ENCODE measurements at places on chromosomes 12 and 14.

DNA sequence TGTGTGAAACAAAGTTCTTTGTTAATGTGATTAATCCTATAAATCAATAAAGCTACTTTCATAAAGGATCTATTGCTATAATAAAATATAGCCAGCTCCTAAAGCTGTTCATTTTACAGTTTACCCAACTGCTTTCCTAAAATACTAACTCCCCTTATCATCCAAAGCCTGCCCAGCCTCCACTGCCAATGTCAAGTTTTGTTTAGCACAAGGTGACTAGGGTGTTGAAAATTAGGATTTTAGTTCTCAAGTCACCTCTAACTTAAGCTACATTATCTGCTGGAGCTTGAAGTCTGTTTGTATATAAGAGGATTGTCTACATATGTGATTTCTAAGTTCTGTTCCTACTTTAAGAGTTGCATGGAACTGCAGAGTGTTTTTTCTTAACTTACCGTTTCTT is 86.3 kb downstream of the CCER1 start:
- DNase-seq, result no peak

- no peak for DNase-seq
Observed at GRCh38 chr14:85728476-85729065, 198.6 kb downstream of the FLRT2 start.

DNA sequence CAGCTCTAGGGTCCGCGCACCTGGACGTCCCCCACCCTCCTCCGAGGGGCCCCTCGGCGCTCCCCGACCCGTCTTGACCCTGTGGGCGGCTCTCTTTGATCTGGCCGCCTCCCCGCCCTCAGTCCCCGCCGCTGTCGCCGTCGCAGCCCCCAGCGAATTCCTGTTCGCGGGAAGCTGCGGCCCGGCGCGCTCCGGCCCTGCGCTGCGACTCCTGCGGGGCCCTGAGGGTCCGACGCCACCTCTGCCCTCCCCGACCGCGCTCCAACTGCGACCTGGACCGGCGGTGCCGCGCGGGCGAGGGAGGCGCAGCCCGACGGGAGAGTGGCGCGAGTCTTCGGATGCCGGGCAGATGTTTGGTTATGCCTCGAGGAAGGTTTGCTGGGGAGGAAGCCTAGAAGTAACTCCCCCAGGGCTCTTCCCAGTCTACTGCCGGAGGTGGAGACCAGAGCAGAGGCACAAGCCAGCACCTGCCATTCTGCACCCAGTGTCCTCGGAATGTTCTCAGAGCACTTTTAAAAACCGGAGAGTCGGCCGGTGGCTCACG is 440 bp upstream of the ISM2 start:
- no peak for DNase-seq

GRCh38 chr12:5220835-5221234 is 177.2 kb downstream of the KCNA5 start:
- DNase-seq, result no peak

- peak; percentile 6 for DNase-seq
Observed at GRCh38 chr12:102197789-102198188, at the start of gene PMCH. TSS of gene PMCH (minus strand) at chr12:102197833. CDS start at chr12:102197770, 63 bp downstream.

- no peak for DNase-seq
Observed at GRCh38 chr12:13198876-13199275, 2.4 kb downstream of the EMP1 start.

DNA sequence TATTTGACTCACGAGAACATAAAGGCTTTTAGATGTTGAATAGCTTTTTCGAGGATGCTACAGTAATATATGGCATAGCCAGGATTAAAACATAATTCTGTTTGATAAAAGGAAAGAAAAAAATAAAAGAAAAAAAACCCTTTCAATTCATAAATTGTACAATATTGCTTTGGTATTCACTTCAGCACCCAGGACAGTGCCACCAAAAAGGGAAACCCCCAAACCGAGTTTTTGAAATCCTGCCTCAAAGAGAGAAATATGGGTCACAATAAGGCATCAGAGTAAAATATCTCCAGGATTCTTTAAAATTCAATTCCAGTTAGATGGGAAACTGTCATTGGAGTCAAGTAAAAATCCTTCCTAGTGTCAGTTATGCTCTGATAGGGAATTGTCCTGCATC is 551.2 kb upstream of the SEL1L start:
- no peak for DNase-seq

DNA sequence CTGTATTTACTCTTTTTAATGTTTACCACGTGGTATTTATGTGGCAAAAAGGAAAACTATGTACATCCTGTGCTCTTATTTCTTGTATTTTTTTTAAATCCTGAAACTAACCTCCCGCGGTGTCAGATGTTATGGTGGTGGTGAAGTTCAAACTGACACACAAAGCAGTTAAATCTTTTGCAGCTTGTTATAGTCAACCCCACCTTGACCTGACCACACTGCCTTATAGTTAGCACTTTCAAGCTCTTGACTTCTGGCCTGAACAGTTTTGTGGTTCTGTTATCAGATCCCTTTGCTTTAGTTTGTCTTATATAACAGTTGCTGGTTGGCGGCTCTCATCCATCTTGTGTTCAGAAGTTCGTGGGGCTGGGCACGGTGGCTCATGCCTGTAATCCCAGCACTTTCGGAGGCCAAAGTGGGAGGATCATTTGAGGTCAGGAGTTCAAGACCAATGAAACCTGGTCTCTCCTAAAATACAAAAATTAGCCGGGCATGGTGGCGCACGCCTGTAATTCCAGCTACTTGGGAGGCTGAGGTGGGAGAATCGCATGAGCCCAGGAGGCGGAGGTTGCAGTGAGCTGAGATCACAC is 2.1 kb downstream of the UNG start:
- no peak for DNase-seq

DNA sequence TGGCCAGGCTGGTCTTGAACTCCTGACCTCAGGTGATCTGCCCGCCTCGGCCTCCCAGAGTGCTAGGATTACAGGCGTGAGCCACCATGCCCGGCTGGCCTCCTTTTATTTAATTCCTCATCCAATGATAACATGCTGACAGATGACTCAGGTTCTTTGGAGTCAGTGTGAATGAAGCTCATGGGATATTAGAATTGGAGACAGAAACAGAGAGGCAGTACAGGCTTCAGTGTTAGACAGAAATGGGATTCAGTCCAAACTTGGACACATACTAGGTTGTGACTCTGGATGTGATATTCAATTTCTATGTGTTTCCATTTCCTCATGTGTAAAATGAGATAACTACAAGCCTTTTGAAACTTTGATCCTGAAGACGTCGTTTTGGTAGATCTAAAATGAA is 47.3 kb downstream of the PDE3A start:
- DNase-seq, result no peak

DNA sequence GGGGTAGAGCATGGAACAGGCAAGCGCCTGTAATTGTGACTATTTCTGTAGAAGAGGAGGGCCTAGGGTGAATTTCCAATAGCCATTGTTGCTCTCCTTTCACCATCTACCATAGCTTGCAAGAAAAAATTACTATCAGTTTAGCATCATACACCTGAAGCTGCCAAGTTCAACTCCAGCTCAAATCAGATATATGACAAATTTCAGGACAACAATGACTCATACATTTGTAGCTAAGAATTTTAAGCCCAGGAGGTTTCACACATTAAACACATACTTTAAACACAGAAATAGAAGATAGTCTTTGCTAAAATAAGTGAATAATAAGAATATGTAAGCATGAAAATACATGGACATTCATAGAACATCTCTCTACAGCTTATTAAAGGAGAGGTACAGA is 17.6 kb upstream of the G2E3 start:
- DNase-seq, result no peak

DNA sequence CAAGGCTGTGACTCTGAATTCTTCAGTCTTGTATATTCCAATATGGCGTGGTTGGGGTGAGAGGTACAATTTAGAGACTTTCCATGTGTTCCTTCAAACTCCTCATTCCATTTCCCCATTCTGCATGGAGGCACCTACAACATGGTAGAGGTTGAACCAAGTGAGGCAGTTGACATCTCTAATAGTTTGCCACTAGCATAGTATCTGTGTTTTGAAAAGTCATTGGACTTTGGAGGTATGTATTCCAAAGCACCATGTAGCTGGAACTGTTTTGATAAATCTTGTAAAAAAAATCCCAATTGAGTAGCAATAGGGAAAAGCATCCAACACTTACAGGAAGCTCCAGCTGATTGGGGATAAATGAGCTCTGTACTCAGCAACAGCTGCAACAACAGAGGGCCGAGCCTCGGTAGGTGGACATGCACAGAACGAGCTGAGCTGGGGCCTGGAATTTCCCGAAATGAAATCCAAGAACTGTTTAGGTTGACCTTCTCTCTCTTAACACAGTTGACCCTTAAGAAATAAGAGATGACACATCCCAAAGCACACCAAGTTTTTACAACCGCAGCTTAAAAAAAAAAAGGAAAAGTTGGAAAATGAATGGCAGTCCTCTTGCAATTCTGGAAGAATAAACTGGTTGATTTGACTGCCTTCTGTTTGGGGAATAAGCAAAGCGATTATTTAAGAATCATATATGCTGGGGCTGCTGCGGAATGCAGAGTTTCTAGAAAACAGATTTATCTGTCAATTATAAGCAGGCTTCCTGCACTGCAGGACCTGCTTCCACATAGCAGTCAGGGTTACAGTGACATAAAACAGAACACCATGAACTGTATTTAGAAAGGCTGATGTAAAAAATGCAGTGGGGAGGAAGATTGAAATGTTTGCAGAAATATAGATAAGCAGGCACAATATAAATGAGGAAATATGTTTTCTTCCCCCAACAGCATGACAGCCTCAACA is 194.6 kb upstream of the KRR1 start:
- DNase-seq, result peak; percentile 99

- no peak for DNase-seq
Observed at GRCh38 chr12:93918262-93918661, 230.1 kb upstream of the PLXNC1 start.

DNA sequence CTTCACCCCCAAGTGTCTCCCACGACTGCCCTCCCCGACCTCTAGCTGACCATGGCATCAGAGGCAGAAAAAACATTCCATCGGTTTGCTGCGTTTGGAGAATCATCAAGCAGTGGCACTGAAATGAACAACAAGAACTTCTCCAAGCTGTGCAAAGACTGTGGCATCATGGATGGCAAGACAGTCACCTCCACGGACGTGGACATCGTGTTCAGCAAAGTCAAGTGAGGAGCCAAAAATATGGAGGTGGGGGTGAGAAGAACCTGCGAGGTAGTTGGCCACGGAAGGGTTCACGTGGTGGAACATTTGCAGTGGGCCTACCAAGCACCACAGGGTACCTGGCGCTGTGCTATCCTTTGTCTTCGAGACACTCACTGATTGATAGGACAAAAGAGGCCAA is 514 bp downstream of the TPPP2 start:
- no peak for DNase-seq

DNA sequence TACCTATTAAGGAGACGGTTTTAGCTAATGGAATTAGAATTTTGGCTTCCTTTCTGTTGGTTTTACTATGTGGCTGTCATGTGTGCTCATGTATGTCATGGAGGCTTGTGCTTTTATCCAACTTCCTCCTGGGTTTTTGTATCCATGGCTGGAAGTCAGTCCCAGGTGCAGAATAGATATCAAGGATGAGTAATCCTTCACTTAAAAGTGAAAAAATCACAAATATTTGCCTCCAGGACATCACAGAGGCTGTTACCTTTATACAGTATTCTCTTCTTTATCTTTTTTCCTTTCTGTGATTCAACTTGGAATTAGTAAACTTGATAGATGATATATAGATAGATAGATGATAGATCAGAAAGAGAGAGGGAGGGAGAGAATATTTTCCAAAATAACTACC is 706.8 kb downstream of the GALC start:
- no peak for DNase-seq

DNA sequence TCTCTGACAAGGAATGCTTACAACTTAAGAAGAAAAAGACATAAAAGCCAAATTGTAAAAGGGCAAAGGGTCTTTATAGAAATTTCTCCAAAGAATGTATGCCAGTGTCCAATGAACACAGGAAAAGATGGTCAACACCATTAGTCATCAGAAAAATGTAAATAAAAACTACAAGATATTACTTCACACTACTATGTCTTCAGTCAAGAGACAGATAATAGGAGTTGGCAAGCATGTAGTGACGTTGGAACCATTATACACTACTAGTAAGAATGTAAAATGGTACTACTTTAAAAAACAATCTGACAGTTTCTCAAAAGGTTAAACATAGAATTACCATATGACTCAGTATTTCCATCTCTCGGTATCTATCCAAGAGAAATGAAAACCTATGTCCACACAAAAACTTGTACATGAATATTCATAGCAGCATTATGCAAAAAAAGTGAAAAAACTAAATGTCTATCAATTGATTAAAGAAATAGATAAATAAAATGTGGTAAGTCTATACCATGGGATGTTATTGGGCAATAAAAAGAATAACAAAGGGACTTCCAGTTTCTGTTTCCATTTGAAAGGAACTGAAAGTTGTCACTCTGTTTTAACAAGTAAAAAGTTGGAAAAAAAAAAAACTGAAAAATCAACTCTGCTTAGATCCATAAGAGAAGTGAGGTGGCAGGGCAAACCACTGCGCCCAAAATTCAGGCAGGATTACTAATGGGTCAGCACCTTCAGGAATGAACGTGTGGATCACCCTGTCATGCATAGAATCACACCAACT is 69.8 kb downstream of the ALG10B start:
- no peak for DNase-seq

- DNase-seq, result no peak
Observed at GRCh38 chr14:89121968-89122620, 294.9 kb downstream of the FOXN3 start.

DNA sequence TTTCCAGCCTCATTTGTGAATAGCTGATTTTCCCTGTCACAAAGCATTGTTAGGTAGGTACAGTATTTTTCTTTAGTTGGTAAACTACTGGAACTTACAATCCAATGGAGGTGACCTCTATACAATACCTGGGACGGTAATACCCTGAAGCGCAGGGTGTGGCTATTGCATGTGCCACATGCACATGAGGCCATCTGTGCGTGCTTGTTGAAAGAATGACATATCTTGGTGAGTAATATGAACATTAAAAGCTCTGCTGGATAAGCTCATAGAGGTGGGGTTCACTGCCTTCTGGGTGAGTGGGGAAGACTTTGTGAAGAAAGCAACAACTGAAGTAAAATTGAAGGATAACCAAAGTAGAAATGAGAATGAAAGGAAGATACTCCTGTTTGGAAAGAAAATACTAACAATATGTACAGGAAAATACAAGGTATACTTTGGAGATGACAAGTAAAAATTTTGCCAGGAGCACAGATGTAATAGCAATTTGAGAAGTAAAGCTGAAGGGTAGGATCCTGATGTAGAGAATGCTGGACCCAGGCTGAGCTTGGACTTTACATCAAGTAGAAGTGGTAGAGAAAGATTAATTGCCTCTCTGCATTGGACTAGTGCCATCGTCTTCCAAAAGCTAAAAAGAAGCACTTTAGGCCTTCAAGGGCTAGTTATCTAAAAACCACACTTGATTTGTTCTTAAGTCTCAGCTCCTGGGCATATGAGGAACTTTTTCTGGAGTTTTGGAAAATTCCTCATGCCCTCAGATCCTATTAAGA is 97.1 kb downstream of the SLC38A6 start:
- no peak for DNase-seq

DNA sequence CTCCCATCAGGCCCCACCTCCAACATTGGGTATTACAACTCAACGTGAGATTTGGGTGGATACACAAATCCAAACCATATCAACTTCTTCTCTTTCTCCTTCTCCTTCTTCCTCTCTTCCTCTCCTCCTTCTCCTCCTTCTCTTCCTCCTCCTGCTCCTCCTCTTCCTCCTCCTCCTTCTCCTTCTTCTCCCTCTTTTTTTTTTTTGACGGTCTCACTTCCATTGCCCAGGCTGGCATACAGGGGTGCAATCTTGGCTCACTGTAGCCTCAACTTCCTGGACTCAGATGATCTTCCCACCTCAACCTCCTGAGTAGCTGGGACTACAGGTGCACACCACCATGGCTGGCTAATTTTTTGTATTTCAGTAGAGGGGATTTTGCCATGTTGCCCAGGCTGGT is 11.4 kb upstream of the NUBPL start:
- no peak for DNase-seq

- peak; percentile 81 for DNase-seq
Observed at GRCh38 chr12:64452559-64453329, 824 bp downstream of the TBK1 start.

All from skeletal muscle cell (primary cell).